Renal cortex interstitium (tissue), 15 donors: ENCODE measurements at places on chromosomes 4 and X. TPM values are rescaled to one million over a fixed set of nuclear protein-coding genes. Genes with fewer than 3 reads are reported as not detected.

PLS3 gene
- 239 TPM for polyA plus RNA-seq

RASGEF1B gene
- polyA plus RNA-seq, result 13.0 TPM

ART3 gene
- 0.49 TPM for polyA plus RNA-seq

CYSLTR1 gene
- polyA plus RNA-seq, result 2.3 TPM

GRCh38 chr4:173357939-173358338 lies 12.8 kb upstream of the SAP30 start:
- DNase-seq, result no peak

GRCh38 chr4:90127706-90128345 lies 632 bp downstream of the CCSER1 start:
- DNase-seq, result no peak

DNA sequence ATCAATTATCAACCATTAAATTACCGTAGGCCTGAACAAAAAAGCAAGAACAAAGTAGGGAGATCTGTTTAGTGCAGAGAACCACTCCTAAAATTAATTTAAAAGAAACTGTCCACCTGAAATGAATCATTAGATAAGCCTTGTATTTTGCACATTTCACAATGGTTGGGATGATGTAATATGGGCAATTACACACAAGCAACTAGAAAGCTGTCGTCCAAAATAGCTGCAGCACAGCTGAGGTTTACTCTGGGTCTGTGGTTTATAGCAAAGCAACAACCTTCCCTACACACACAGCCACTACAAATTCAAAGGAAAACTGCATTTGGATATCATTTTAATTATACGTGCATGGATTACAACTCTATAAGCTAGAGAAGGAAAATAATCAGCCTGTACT lies 28.5 kb downstream of the PCDH19 start:
- no peak for DNase-seq

- DNase-seq, result no peak
Observed at GRCh38 chr4:1250527-1250812, 1.5 kb upstream of the CTBP1 start.

DNA sequence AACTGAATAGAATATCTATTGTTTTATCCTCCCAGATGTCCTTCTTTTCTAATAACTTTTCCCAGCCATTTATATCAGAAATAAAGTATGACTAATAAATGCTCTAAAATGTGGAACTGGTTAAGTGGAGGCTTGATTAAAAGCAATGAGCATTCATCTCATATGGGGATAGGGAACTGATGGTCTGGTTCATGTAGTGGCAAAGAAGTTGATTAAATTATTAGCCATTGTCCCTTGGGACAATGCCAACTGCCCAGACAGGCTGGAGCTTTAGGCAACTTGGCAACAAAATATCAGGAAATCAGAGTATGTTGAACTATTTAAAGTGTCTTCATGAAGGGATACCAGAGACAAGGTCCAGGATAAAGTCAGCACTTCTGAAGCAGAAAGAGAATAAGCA lies 24.2 kb downstream of the TRO start:
- no peak for DNase-seq

GRCh38 chr4:83083925-83084475 lies 30.5 kb downstream of the PLAC8 start:
- no peak for DNase-seq

DNA sequence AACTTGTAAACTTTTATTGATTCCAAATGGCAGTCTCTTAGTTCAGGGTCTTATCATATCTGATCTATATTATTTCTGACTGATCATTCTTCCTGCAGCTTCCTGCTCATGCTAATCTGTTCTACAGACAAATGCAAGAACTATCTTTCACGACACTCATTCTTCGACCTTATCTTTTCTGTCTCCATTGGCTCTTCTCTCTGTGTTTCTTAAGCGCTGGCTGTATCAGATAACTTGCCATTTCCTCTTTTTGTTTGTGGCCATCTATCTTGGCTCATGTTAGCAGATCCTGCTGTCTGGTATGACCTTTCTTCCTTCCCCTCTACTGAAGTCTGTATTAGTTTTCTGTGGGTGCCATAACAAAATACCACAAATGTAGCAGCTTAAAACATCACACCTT lies 230.5 kb upstream of the PUDP start:
- DNase-seq, result no peak

DNA sequence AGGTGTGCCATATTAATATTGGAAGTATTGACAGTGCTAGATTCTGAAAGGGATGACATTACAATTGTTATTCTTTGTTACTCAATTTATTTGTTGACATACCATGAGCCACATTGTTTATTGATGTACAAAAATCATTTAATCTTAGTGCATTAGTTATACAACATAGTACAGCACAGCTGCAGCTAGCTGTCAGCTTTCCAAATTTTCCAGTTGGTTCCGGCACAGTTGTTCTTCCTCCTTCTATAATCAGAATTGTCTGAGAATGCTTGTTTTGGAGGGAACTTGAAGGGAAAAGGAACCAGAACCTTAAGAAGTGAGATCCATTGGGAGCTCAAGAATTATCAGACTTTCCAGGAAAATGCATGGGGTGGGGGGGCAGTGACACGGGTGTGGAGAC lies 281.4 kb downstream of the ZIC3 start:
- DNase-seq, result no peak

DNA sequence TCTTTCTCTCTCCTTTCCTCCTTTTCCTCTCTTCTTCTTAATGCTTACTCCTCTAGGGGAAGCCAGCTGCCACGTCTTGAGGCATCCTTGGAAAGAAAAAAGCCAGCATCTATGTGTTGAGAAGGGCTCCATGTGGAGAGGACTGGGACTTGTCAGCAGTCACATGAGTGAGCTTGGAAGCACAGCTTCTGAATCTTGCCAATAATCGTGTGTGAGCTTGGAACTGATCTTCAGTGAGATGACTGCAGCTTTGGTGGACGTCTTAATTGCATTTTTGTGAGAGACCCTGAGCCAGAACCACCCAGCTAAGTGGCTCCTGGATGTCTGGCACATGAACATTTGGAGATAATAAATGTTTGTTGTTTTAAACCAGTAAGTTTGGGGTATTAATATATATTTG lies 371.7 kb downstream of the SLITRK2 start:
- DNase-seq, result no peak

DNA sequence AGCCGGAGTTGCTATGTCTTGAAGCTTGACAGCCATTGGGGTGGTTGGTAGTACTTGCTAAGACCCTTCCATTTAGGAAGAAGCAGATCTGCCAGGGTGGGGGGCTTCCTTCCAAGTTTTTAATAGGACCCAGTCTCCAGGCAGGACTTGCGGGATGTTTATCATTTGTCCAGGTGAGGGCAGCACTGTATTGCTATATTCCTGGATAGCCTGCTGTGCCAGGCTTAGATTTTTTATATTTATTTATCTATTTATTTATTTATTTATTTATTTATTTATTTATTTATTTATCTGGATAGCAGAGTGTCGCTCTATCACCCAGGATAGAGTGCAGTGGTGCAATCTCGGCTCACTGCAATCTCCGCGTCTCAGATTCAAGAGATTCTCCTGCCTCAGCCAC lies 87.4 kb upstream of the CT45A1 start:
- peak; percentile 11 for DNase-seq

- DNase-seq, result no peak
Observed at GRCh38 chr4:35604252-35604651, 640.1 kb downstream of the ARAP2 start.

DNA sequence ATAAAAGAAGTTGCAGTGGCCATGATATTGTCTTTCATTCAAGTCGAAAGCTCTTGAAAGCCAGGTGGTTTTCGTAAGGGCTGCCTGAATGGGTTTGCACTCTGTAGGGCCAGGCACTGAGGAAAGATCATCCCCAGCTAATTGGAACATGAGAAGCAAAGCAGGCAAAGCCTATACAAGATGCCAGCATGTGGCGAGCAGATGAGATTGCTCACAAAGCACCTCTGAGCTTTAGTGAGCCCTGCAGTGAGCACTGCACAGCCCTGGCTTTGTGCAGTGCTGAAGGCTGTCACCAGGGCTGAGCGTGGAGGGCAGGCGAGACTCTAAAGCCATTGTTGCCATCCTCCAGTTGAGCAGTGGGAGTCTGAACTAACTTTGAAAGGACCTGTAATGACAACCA lies 53.8 kb downstream of the HADH start:
- DNase-seq, result no peak

GRCh38 chr4:11497972-11498371 lies 69.3 kb upstream of the HS3ST1 start:
- no peak for DNase-seq
